ENCODE measurements at places on chromosomes 1 and 21.

- no peak for DNase-seq
These were observed 21.9 kb downstream of the PUM1 start for GRCh38 chr1:31043631-31044030.

GRCh38 chr21:16116798-16117197 lies 387.0 kb downstream of the USP25 start:
- DNase-seq, result no peak

DNA sequence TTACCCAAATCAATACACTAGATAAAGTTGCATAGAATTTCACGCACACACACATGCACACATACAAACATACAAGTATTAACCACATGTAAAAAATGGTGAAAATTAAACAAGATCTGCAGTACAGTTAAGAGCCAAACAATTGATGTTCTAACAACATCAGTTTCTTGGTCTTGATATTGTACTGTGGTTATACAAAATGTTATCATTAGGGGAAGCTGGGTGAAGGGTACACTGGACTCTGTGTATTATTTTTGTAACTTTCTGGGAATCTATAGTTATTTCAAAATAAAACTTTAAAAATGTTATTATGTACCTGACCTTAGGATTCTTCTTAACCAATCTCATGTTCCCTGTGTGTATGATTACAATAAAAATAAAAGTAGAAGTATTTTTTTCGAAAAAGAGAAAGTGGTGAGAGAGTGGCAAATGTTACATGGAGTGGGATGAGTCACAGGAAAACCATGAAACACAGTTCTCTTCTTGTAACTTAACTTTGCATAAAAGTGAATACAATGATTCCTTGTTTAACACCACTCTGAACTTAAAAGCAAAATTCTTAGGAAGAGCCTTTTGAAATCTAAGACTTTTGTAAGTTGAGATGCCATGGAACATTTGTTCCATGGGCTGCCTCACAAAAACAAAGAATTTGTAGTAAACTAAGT lies 101.6 kb upstream of the RUNX1 start:
- DNase-seq, result no peak

GRCh38 chr21:14414932-14415508 lies 32.1 kb upstream of the HSPA13 start:
- no peak for DNase-seq

DNA sequence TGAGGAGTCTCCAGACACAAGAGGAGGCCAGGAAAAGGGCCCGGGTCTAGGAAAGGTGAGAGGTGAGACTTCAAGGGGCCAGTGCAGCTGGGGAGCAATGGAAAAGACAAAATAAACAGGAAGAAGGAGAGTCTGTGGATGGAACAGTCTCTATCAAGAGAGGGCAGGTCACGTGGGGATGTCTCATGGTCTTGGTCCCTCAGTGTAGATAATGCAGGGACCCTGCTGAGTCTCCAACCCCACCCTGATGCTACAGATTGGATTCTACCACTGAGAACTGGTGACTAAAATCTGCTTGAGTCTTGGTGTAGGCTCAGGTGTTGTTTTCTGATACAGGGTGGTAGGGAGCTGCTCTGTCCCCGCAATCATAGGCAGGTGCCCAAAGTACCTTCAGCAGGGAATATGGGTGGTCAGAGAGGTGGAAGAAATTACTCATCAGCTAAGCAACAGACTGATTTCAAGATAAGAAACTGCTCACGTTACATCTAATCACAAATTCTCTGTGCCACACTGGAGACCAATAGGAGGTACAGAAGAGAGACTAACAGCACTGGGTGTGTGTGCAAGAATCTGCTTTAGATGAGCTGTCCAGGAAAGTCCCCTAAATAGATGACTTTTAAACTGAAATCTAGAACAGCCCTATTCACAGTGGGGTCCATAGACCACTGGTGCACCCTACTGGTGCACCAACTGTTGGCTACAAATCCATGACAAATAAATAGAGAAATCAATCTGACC lies 101.5 kb upstream of the TLR5 start:
- DNase-seq, result no peak

GRCh38 chr1:58156124-58156468 lies 390.4 kb downstream of the OMA1 start:
- no peak for DNase-seq

GRCh38 chr1:66929999-66930822 lies 5.4 kb downstream of the MIER1 start:
- peak; percentile 95 for DNase-seq

DNA sequence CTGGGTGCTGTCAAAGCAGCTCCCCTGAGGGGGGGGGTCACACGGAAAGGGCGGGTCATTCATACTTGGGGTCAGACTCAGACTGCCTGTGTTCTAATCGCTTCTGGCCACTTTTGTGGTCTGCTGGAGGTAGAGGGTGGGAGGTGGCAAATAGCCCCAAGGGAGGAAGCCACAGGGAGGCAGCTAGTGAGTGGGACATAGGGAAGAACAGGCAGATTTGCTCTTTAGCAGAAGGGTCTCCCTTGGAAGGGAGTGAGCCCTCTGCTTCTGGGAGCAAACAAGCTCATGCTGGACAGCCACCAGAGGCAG lies 24.5 kb downstream of the ACOT11 start:
- DNase-seq, result no peak

- DNase-seq, result no peak
These were observed 14.4 kb downstream of the SPOCD1 start for GRCh38 chr1:31801458-31801857.

- no peak for DNase-seq
These were observed at the start of gene IFI44L for GRCh38 chr1:78619803-78620579. IFI44L (plus strand) TSS chr1:78620448; CDS start chr1:78627916, 7,468 bp downstream.

GRCh38 chr1:108704496-108704895 lies 8.2 kb upstream of the FNDC7 start:
- no peak for DNase-seq

GRCh38 chr21:27837936-27838335 lies 871.0 kb upstream of the ADAMTS5 start:
- no peak for DNase-seq

GRCh38 chr1:66692681-66693080 lies 59.6 kb upstream of the DYNLT5 start:
- no peak for DNase-seq

GRCh38 chr21:32278103-32278502 lies 746 bp downstream of the MIS18A start:
- no peak for DNase-seq

DNA sequence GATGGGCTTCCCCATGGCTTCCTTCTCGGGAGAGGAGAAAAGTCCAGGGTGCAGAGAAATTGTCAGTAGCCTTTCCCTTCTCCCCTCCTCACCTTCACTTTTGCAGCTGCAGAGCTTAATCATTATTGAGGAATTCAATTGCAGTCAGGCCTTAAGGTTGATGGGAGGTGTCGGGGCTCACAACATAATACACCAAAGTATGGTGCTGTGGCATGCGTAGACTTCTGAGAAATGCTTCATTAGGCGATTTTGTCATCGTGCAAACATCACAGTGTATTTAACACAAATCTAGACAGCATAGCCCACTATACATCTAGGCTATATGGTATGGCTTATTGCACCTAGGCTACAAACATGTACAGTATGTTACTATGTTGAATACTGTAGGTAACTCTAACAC lies 100.2 kb upstream of the PPM1J start:
- no peak for DNase-seq

DNA sequence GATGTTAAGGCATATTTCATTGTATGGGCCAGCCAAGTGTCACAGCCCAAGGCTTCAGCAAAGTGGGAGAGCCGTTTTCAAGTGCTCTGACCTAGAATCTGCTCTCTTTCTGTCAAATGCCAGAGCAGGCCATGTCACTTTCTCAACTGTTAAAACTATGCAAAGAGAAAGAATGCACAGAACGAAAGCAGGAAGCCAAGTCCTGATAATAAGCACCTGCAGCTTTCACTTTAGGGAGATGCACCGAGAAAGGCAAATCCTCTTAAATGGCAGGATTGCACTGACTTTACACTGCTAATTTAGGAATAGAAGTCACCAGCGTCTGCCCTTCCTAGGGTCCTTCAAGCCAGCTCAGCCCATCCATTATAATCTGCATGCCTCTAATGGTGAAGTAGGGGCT lies 49.2 kb upstream of the NTPCR start:
- DNase-seq, result no peak

GRCh38 chr1:171038284-171038683 lies 52.4 kb upstream of the FMO3 start:
- no peak for DNase-seq

- no peak for DNase-seq
These were observed 7.9 kb downstream of the SLC2A7 start for GRCh38 chr1:9018333-9018732.

DNA sequence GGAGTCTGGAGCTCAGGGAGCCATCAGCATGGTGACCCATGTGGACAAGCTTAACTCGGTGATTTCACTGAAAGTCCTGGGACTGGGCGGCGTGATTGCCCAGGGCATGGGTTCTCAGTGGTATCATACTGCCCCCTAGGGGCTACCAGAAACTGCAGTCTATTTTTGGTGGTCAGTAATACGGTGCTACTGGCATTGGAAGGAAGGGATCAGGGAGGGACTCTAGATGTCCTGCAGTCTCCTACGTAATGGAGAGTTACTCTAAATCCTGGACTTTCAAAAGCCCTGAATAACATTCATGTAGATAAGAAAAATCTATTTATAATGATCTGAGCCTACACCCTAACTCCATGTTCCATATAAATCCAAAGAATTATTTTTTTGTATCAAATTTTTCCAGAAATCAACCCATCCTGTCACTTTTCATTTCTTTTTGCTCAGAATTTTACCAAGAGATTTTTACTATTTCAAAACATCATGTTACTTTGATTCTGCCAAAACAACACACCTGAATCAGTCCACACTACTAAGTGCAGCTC lies 37.3 kb downstream of the PABPC4 start:
- DNase-seq, result peak; percentile 81

GRCh38 chr1:14848625-14849024 lies 250.1 kb downstream of the KAZN start:
- no peak for DNase-seq

DNA sequence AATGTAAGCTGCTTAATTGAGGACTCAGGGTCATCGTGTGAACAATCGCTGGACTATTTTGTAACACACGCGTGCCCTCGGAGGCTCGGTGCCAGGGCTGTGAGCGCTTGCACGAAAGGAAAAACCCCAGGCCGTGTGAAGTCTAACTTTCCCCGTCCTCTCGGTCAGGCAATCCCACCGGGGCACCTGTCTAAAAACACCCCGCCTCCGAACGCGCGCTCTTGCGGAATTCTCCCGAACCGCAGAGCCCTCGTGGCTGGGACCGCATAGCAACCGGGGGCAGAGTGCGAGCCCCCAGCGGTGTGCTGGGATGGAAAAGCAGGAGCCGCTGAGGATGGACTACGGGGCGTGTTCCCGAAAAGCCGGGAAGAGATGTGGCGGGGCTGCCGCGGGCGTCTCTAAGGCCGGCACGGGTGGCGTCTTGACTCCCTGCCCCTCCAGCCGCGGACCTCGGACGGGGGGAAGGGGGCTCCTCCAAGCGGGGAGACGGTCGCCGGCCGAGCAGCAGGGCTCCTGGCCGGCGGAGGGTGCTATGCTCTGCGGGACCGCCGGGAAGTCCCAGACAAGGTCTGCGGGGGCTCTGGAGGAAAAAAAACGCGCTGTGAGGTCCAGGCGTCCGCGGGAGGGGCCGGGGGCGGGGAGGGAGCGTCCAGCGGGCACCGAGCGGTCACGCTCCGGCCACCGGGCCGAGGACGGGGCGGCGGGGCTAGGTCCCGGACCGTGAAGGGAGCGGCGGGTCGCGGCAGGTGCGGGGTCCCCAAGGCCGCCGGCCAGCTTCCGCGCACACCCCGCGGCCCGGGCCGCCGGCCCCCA lies 936 bp downstream of the ZBTB21 start:
- DNase-seq, result peak; percentile 8

DNA sequence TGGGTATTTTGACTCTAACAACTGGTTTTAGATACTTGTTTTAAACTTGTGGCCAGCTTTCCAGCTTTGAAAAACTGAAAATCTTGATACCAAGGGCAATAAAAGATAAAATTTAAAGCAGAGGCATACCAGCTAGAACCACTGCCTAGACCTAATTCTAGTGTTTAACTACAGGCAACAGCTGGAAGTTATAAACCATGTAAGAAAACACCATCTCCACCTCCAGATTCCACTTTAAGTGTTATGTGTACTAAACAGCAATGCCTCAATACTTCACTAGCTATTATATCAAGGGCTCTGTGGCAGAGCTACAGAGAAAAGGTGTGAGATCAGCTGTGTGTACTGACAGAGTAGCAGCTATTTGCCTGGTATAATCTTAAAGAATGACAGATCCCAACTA lies 69.5 kb downstream of the LPAR3 start:
- no peak for DNase-seq

Data from NCI-H2081 (cell line).